ENCODE measurements at places on chromosomes 4 and X. TPM values are rescaled to one million over a fixed set of nuclear protein-coding genes. Genes with fewer than 3 reads are reported as not detected.

Gene BEX5
- total RNA-seq: 1.4 TPM

Gene BLTP1
- 12.3 TPM for total RNA-seq

Gene CXCL5
- total RNA-seq: not detected

Gene CXorf49
- total RNA-seq: not detected

Gene PITX2
- total RNA-seq: 4.8 TPM

Gene C4orf54
- total RNA-seq: not detected

Gene TKTL1
- not detected for total RNA-seq

Gene MYOZ2
- not detected for total RNA-seq

Gene TMPRSS11D
- 0.05 TPM for total RNA-seq

Gene PAGE5
- total RNA-seq: 464 TPM

Gene BTC
- 0.37 TPM for total RNA-seq

Gene ADGRG4
- total RNA-seq: not detected

Gene REELD1
- total RNA-seq: not detected

Gene CPEB2
- 2.4 TPM for total RNA-seq

Gene NCAPG
- total RNA-seq: 98.5 TPM

Gene DCAF12L2
- not detected for total RNA-seq

Gene GIMD1
- not detected for total RNA-seq

Gene GPR82
- not detected for total RNA-seq

Gene ADGRL3
- 5.0 TPM for total RNA-seq

Gene COL4A5
- 4.9 TPM for total RNA-seq

Gene TEC
- 3.4 TPM for total RNA-seq

Gene TCEAL7
- total RNA-seq: not detected

Gene EGF
- 0.57 TPM for total RNA-seq

Gene CLOCK
- total RNA-seq: 16.7 TPM

Gene SPACA5
- not detected for total RNA-seq

Gene LUZP4
- total RNA-seq: not detected

Gene P2RY8
- total RNA-seq: not detected

Gene ADH1C
- not detected for total RNA-seq

Gene KCND1
- 0.96 TPM for total RNA-seq

Gene ART3
- 13.7 TPM for total RNA-seq

Gene ARX
- not detected for total RNA-seq
